ENCODE measurements at places on chromosomes 13 and 19.

DNA sequence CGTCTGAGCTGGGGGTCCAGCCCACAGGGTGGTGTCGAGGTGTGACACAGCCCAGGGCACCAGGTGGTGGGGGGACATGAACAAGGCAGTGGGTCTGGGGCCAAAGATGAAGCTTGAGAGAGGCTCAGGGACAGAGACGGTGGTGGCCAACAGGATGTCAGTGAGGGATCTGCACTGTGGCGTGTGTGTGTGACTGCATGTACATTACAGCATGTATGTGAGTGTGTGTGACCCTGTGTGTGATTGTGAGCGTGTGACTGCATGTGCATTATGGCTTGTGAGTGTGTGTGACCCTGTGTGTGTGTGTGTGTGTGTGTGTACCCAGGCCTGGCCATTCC lies 1.6 kb downstream of the ADAMTS10 start:
- DNase-seq: no peak

DNA sequence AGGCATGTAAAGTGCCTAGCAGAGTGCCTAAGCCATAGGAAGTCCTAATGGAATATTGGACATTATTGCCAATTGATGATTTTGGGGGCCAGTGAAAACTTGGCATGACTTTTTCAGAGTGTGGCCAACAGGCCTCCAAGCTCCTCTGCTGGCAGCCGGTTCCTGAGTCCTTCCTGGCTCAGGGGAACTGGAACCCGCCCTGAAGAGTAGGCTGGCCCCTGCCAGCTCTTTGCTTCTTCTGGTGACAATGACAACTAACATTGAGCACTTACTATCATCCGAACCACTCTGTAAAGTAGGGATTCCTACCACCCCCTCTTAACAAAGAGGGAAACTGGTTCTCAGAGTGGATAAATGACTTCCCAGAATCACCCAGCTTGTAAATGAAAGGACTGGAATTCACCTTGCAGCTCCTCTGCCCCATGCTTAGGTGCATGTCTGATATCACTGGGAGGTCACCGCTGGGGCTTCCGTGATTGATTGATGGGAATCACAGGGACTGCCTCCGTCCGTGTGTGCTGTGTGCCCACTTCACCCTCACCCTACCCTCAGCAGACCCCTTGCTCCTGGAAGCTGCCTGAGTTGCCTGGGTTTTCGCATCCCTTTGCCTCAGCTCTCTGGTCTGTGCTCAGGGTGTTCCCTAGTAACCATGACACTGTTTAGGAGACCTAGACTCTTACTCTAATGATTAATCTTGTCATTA lies 50.6 kb downstream of the TNFRSF19 start:
- DNase-seq: no peak

GRCh38 chr13:29532116-29532515 lies 63.4 kb downstream of the SLC7A1 start:
- no peak for DNase-seq

DNA sequence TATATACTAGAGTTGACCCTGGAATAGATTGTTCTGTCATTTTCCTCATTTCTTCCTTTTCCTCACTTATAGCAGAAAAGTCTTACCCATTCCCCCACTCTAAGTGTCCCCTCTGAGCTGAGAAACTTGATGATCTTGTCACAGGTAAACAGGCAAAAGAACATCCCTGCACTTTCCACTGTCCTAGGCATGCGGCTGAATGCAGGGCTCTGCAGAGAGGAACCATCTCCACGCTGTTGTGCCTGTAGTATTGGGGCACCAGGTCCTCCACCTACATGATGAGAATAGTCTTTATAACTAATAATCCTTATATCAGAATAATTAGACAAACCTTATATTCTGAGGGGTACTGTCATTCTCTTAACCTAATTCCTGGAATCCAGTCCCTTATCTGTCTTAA lies 211.3 kb downstream of the RBM26 start:
- DNase-seq: no peak

GRCh38 chr13:31160857-31161556 lies 697 bp downstream of the HSPH1 start:
- peak; percentile 69 for DNase-seq

DNA sequence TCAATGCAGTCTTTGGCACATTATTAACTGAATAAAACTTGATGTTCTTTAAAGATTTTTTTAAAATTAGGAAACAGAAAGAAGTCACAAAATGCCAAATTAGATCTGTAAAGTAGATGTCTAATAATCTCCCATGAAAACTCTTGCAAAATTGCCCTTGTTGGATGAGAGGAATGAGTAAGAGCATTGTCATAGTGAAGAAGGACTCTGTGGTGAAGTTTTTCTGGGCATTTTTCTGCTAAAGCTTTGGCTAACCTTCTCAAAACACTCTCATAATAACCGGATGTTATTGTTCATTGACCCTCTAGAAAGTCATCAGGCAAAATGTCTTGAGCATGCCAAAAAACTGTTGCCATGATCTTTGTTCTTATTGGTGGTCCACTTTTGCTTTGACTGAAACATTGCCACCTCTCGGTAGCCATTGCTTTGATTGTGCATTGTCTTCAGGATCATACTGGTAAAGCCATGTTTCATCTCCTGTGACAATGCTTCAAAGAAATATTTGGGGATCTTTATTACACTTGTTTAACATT lies 549.3 kb downstream of the LIG4 start:
- no peak for DNase-seq

- no peak for DNase-seq
These were observed 14.7 kb upstream of the SIGLEC6 start for GRCh38 chr19:51546107-51546649.

DNA sequence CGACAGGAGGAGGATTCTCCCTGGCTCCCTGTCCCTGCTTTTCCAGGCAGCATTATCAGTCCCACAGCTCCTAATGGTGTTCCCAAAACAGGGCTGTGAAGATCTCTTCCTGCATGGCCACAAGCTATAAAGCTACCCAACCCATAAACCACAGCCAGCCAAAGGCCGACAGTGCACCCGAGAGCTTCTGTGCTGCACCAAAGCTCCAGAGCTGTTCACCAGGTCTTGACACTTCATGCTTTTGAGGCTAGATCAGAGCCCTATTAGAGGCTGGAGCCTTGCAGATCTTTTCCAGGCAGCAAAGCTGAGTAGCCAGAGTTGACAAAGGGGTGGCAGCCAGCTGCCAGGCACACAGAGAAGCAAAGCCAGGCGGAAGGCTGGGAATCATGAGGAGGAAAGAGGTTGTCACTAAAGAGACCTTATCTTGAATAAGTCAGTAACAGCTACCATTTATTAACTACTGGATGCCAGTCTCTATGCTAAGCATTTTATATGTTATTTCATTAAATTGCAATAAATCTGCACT lies 180.4 kb downstream of the KATNAL1 start:
- no peak for DNase-seq

All from RPMI8226 (cell line).